Neuronal stem cell (in vitro differentiated cells): ENCODE measurements at places on chromosomes 2 and 18.

GRCh38 chr2:187500585-187501359 lies 52.7 kb upstream of the CALCRL start:
- DNase-seq, result no peak

DNA sequence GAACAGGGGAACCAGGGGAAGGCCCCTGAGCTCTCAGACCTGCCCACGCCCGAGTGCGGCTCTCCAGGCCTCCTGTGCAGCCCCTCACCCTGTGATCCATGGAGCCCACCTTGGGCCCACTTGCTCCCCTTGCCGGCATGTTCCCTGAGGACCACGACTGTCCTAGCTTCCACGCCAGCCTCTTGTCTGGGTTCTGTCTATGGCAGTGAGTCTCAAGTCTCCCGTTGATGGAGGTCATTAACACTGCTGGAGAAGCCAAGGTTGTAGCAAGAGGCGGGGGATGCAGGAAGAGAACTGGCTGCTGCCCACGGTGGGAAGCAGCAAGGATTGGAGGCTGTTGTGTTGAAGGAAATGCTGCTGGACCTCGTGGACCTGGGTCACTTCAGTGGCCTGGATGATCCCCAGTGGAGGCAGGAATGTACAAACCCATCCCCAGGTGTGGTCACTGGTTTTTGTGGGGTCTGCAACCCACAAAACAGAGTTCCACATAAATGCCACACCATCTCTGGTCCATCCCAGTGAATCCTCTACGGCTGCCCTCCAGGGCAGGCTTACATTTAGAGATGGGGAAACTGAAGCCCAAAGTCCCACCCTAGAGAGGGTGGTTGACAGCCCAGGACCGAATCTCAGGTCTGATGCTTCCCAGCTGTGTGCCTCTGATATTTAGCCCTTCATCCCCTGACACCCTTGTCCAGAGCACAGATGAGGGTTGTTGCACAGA lies 150.3 kb downstream of the NDUFA10 start:
- DNase-seq, result no peak

DNA sequence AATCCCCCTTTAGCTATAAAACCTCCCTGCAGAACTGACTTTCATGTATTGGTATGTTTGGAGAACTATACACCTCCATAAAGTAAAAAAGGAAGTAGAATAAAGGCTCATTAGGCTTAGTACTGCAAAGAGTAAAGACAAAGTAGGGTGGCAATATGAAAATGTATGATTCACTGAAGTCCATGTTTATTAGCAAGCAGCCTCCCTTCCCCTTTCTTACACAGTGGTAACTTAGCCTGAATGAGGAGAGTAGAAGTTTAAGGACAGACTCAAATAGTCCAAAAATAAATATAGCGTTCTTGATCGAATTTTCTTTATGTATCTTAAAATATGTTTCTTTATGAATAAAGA lies 1.5 kb downstream of the ZNF804A start:
- DNase-seq, result no peak

GRCh38 chr2:226337941-226338600 lies 461.5 kb downstream of the IRS1 start:
- no peak for DNase-seq

DNA sequence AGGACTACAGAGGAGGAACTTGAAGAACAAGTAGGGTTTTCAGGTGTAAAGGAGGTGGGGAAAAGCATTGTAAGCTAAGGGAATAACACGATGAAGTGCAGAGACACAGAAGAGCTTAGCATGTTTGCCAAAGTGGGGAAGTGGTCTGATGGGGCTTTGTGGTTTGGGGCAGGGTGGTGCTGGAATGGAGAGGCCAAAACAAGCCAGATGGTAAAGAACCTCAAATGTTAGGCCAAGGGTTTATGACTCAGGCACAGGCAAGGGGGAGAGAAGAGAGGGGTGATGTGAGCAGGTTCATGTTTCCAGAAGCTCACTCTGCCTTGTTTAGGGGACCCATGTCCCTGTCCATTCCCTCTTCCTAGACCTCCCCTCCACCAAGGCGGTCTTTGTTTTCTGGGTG lies 104.5 kb upstream of the YWHAQ start:
- DNase-seq, result no peak

DNA sequence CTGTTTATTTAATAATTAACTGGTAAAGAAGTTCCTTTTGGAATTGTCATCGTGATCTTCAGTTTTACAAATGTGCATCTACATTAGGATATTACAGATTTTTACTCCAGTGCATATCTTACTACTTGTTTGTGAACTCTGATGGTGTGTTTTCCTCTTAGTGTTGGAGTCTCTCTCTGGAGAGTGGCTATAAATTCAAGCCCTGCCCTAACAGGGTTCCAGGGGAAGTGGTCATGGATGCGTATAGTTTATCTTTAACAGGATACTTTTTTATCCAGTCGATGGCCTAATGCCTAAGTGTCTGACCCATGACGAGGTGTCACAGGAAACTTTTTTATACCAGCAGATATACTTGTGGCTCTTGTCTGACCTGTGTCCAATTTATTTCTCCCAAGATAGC lies 75.4 kb downstream of the CHN1 start:
- no peak for DNase-seq

DNA sequence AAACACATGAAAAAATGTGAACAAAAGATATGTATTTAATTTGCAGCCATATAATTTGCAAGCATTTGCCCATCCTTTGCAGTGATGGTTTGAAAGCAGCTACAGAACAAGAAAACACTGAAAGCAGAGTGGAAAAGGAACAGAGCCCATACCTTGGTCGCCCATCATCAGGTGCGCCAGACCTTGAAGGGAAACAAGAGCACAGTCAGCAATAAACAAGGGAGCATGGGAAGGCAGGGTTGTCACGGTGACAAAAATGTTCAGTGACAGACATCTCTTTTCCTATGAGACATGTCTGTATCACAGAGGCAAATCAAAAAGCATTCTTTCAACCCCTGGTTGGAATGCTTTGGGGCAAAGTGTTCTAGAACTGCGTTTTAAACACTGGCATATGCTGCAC lies 109.4 kb downstream of the NRXN1 start:
- no peak for DNase-seq

DNA sequence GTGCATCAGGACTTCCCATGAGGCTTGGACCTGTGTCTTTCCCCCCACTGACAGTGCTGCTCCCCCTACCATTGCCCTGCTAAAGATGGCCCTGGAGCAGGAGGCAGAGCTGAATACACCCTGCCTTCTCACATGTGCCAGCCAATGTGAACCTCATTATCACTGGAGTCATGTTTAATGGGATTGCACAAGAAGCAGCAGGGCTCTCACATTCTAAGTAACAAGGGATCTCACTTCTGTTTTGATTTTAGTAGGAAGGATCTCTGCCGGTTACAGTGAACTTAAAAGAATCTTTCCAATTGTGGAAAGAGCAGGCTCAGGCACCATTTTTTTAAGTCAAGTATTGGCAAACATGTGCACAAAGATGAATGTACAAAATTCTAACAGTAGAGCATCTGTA lies 322.1 kb upstream of the MEX3C start:
- DNase-seq, result no peak

- DNase-seq, result no peak
These were observed 104.5 kb downstream of the COL6A3 start for GRCh38 chr2:237309416-237309815.

GRCh38 chr2:217362710-217363109 lies 502.8 kb upstream of the TNP1 start:
- no peak for DNase-seq

DNA sequence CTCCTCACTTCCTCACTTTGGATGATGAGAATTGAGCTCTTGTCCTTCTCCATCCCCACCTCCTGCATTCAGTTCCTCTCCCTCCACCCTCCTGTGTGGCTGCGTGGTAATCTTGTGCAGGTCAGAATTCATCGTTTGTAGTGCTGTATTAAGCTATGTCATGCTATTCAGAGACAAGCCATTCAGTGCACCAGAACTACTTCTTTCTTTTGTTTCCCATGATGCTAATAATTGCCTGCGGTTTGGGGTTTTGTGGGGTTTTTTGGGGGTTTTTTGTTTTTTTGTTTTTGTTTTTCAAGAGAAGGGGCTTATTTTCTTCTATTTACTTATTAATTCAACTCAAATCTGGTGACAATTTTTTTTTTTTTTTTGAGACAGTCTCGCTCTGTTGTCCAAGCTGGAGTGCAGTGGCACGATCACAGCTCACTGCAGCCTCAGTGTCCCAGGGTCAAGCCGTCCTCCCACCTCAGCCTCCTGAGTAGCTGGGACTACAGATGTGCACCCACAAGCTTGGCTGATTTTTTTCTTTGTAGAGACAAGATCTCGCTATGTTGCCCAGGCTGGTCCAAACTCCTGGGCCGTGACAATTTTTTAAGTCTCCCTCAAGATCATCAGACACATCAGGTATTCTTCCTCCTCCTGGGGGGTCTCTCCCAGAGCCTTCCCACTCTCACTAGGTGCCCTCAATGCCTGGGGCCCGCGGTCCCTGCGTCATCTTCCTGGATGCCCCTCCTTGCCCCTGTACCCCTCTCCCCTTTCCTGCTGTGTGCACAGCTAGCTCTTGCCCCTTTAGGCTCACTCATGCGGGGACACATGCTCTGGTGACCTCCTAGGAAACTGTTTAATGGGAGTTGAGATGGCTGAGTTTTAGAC lies 37.8 kb downstream of the MAL start:
- DNase-seq, result no peak

DNA sequence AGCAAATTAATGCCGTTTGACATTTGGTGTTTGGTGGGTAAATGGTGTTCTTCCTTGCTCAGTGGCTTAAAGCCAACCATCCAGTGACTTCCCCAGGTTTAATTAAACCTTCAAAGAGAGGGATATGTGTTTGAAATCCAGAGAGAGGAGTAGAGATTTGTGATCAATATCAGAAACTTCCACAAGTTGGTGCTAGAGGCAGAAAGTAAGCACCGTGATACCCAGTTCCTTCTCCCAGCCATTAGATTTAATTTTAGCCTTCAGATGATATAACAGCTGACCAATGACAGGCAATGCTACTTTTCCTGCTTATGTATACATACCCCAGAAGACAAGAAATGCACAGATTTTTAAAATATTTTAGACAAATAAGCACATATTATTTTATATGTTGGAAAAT lies 398.5 kb downstream of the CDH2 start:
- DNase-seq, result no peak

DNA sequence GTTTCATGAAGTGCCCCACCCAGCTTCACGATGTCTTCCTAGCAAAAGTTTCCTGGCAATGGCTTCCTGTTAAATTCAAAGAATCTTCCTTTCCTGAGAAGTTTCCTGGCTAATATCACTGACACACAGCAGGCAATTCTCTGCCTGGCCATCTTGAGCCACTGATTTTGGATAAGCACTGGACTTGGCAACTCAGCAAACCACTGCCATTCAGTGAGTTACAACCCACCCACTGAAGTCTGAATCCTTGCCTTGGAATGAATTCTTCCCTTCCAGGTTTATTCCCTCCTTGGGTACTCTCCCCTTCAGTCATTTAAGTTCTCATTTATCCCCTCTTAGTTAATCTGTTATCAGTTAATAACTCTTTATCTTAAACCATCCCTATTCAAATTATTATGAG lies 426.0 kb downstream of the MBD2 start:
- DNase-seq, result no peak

GRCh38 chr2:170152421-170152820 lies 25.5 kb upstream of the MYO3B start:
- DNase-seq, result no peak

DNA sequence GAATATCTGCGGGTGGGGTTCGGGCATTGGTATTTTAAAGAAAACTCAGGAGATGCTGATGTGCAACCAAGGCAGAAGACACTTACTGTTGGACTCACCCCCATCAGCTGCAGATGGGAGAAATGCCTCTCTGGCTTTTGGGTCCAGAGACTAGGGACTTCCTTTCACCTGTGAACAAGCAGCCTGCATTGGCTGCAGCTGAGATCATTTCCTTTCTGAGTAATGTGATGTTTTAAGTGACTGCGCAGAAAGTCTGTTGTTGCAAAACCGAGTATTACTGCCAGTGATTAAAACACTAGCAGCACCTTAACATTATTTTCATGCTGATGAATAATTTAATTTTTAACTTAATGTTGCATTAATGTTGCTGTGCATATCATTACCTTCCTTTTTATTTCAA lies 143.0 kb downstream of the TSN start:
- no peak for DNase-seq

DNA sequence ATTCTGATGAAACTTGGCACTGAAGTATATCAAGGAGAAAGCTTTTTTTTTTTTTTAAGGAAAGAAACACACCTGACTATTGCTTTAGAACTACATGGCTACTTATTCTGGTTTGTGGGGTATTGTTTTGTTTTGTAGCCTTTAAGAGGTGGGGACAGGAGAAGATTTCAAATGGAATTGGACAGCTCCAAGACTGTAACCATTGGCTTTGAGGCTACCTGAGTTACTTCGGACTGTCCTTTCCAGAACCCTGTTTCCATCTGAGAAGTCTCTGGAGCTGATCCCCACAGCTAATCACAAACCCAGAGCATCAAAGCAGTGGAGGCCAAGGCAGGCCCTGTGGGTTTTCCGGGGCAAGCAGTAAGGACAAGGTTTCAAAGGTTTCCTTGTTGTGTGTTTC lies 4.7 kb downstream of the CDC42EP3 start:
- DNase-seq, result no peak

GRCh38 chr2:80687524-80687923 lies 383.0 kb upstream of the LRRTM1 start:
- DNase-seq, result no peak

DNA sequence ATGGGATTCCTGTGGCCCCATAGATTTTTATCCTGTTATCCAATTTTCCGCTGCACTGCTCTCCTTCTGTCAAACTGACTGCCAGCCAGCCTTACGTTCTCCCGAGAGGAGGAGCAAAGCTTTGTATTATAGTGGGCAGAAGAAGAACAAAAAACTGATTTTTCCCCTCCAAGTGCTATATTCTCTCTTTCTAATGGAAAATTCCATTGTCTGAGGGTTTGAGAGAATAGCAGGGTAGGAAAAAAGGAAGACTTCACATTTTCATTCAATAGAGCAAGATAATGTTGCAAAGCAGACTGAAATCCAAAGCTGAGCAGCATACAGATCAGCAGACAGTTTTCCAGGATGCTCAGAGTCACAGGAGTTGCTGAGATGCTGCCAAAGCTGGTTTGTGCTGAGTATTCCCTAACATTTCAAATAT lies 238.0 kb downstream of the UBE2E3 start:
- peak; percentile 11 for DNase-seq

DNA sequence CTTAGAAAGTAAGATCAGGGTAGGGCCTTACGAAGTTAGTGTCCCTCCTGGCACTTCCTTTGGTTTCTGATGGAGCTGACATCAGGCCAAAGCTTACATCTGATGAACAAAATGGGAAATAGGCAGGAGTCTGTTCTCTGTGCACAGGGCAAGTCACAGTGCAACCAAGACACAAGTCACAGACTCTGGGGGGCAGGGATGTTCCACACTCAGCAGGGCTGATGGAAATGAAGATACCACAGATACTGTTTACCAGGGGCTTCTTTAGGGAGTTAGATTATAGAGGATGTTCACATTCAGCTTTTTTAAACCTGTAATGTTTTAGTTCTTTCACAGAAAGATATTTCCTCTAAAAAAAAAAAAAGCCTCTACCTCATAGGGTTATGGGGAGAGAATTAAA lies 106.2 kb upstream of the EPC2 start:
- DNase-seq, result no peak

- no peak for DNase-seq
These were observed 2.7 kb downstream of the ZEB2 start for GRCh38 chr2:144516981-144517865.
